C1 segment of cervical spinal cord (tissue), 14 donors: ENCODE measurements at places on chromosomes 5 and 9.
A peak's percentile ranks its signal among the peaks of the same experiment; 100 is the strongest.

- DNase-seq, result no peak
Measured at GRCh38 chr5:59445741-59446140, 447.8 kb downstream of the PDE4D start.

GRCh38 chr5:176658007-176658599 is 10.8 kb downstream of the TSPAN17 start:
- no peak for DNase-seq

DNA sequence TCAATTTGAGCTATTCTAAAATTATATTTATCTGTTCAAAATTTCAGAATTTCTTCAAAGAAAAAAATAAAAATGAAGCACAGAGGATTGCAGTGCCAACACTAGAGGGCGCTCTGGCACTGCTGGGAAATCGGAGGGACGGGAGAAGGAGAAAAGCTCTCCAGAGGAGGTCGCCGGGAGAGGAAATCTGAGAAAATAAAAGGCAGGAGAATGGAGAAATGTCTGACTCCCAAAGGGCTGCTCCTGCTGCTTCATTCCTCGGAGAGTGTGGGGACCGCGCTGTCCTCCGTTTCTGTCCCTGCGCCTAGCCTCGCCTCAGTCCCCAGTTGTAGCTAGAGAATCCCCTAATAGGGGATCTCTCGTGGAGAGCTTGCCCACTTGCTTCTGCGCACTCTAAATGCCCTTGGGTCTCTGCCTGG is 40.0 kb upstream of the ARSB start:
- no peak for DNase-seq

GRCh38 chr5:91443761-91444467 is 60.8 kb upstream of the ARRDC3 start:
- no peak for DNase-seq

DNA sequence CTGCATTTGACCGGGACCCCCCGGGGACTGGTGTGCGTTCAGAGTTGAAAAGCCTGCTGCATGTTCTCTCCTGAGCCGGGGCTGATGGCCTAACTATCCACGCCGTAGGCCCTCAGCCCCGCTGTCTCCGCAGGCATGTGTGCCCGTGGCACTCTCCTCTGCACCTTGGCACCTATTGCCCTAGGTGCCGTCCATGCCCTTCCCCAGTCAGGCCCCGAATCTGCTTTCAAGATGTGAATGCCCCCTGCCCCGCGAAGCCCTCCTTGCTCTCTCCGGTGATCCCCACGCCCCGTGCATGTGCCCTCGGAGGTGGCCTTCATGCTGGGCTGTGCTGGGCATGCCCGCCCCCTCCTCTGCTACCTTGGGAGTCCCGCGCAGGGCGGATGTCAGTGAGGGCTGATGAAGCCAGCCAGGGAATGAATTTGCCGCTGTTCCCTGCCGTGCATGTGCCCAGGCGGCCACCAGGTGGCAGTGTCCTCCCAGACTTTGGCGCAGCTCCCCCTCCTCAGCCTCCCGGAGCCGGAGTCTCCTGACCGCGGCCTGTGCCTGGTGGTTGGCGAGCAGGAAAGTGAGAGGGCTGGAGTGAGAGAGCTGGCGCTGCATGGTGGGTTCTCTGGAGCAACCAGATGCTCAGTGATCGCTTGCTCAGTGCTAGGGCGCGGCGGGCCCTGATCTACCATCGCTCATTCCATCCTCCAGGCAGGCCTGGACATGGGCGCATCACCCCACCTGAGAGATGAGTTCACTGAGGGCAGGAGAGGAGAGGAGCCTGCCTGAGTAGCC is 112.9 kb upstream of the LMX1B start:
- peak; percentile 55 for DNase-seq

- no peak for DNase-seq
Measured at GRCh38 chr9:81077572-81077971, 611.8 kb downstream of the TLE1 start.

DNA sequence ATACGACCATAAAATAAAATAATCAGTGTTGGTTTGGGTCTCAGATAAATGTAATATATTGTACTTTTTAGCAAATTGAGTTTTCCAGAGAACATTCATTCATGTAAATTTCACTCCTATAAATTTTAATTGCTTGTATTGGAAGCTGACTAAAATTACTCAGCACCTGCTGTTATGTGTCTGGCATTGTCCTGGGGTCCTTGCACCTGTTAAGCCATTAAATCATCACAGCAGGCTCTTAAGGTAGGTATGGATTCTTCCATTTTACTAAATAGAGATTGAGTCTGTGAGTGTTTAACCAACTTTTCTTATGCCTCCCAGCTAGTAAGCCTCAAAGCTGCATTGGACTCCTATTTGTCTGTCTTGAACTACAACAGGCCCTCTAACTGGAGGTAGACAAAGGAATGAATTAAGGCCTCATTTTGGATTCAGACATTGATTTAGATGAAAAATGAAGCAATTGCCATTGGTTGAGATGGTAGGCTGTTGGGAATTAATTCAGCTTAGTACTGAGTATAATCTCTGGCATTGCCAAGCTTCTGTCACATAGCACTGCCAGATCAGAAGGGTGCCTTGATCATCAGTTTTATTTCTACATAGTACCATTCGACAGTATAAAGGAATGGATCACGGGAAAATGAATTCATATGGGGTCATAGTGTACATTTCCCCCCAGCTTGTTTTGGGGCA is 78.9 kb downstream of the PARP8 start:
- no peak for DNase-seq

- no peak for DNase-seq
Measured at GRCh38 chr5:119954106-119954505, 324.7 kb downstream of the FAM170A start.

GRCh38 chr5:156534906-156535485 is 208.0 kb downstream of the SGCD start:
- DNase-seq, result no peak

GRCh38 chr5:19140276-19140675 is 847.7 kb downstream of the CDH18 start:
- DNase-seq, result no peak

- DNase-seq, result no peak
Measured at GRCh38 chr9:90953805-90954204, 152.2 kb downstream of the SYK start.

GRCh38 chr5:158382473-158382872 is 523.5 kb upstream of the CLINT1 start:
- no peak for DNase-seq

GRCh38 chr5:135738564-135738875 is 95.9 kb upstream of the SLC25A48 start:
- no peak for DNase-seq

DNA sequence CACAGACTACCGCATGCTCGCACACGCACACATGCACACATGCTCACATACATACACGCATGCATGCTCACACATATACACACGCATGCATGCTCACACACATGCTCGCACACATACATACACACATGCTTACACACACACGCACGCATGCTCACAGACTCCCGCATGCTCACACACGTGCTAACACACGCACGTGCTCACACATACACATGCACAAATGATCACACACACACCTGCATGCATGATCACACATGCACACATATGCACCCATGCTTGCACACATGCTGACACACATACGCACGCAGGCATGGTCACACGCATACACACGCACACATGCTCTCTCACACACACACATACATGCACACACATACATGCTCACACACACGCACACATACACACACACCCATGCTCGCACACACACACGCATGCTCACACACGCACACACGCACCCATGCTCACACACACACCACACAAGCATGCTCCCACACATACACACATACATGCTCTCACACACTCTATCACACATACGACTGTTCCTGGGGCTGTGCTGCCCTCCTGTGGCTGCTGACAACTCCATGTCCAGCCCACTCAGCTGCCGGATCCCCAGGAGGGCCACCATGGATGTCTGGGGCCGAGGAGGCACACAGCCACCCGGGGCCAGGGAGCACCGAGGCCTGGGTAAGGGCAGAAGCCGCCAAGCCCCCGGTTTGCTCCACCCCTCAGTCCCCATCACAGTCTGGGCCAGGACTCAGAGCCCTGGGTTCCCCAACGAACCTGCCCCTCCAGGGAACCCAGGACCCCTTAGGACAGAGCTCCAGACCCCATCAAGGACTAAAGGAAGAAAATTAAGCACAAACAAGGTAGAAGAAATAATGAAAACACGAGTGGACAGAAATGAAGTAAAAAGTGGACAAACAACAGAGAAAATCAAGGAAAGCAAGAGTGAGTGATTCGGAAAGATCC is 31.4 kb upstream of the EGFL7 start:
- no peak for DNase-seq

DNA sequence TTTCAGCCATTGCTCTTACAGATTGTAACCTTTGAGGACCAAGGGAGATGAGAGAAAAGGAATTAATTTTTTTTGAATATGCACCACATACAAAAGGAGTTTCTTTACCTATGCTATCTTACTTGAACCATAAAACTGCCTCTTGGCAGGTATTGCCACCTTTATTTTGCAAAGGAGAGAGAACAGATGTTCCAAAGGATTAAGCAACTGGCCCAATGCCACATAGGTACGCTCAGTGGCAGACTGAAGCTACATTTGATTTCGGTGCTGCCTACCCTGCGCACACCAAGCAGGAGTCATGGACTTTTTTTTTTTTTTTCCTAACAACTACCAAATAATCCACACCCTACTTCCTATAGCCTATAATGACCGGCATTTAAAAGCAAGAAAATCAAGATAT is 43.1 kb downstream of the SAXO1 start:
- DNase-seq, result no peak

DNA sequence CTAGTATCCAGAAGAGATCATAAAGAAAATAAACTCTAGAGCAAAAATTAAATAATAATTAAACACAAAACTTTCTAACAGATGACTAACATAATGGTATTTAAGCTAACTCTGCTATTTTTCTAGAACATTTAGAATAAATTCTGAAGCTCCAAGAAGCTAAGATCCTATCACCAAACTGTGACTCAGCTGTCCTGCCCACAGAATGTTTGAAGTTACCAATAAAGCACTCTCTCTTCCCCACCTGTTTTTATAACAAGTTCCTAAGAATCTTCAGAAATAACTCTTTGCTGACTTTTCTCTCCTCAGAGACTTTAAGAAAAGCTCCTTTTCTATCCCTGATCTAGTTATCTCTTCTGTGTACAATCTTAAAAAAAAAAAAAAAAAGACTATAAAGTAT is 6.0 kb upstream of the EFNA5 start:
- no peak for DNase-seq
